Mucosa of descending colon (tissue), 3 donors: ENCODE measurements at places on chromosomes 16 and 17.
A peak's percentile ranks its signal among the peaks of the same experiment; 100 is the strongest.

- DNase-seq: no peak
Measured at GRCh38 chr16:5416013-5416412, 318.4 kb upstream of the EEF2KMT start.

- DNase-seq: peak; percentile 90
Measured at GRCh38 chr17:4412933-4413831, 20.6 kb upstream of the SPNS3 start.

DNA sequence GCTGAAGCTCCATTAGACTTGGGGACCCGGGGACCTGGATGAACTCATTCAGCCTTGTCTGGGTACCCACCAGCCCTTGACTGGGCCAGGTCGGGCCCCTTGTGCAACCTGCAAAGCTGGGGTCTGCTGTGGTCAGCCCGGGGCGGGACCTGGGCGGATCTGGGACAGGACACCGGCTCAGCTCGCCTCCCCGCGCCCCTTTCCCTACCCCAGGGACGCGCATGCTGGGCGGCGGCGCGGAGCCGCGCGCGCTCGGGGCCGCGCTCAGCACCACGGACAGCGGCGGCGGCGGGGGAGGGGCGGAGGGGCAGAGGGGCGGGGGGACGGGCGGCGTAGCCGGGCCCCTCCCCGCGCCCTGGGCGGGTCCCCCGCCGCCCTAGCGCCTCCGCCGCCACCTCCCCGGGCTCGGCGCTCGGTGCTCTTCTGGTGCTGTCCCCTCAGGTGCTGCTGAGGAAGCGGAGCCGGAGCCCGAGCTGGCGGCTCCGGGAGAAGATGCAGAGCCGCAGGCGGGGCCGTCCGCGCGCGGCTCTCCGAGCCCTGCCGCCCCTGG lies 7.4 kb downstream of the ACD start:
- no peak for DNase-seq

DNA sequence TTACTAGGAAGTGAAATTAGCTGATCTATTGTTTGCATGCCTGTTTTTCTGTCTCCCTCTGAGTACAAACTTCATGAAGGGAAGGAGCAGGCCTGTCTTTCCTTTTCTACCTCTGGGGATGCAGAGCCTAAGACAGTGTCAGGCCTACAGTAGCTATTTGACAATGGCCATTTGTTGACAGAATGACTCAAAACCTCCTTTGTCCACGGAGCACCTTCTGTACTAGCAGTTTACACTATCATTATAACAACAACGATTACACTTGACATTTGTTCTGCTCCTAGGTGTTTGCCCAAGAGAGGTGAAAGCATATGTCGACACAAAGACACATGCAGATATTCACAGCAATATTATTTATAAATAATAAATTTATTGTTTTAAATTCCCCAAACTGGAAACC lies 132.3 kb upstream of the IRX3 start:
- DNase-seq: no peak

DNA sequence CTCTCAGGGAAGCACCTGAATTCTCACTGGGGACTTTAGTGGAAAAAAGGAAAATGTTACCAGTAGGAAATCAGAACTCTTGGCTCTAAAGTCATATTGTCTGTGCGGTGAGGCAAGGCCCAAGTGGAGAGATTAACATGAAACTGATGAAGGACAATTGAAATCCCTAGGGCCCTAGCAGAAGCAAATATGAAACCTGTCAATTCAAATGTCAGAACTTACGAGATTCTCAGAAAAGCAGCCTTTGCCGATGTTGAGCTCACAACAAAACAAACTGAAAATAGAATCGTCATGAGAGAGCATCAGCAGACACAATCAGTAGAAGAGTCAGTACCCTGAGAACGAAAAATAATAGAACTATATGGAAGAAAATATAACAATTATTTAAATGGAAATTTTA lies 108.8 kb downstream of the ELAC2 start:
- DNase-seq: no peak

DNA sequence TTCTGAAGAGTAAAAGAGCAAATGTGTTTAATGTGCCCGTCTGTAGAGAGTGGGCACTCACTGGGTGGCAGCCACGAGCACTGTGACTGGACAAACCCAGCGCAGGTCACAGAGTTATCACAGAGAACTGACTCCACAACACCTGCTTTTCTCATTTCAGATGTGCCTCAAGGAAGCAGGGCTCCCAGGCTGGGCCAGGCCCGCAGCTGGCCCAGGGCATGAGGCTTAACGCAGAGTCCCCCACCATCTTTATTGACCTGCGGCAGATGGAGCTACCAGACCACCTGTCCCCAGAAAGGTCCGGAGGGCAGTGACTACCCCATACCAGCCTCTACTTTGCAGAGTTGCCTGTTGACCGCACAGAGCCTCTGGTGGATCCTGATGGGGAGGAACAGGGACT lies 11.9 kb downstream of the DNAAF8 start:
- no peak for DNase-seq

- DNase-seq: no peak
Measured at GRCh38 chr16:79728048-79728922, 127.7 kb upstream of the MAF start.

DNA sequence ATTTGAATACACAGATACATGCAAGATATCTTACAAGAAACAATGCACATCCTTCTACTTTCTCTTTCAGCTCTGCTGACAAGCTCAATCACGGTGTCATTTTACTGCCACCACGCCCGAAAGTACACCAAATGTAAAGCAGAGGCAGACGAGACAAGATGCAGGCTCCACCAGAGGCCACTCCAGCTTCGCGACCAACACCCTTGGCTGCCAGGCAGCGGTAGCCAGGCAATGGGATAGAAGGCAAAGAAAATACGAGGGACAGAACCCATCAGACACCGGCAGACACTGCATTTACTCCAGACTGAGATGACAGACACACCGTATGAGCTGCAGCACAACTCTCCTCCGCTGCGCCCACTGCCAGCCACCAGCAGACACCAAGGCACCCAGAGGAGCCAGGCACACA lies 41.0 kb downstream of the USP22 start:
- peak; percentile 68 for DNase-seq

DNA sequence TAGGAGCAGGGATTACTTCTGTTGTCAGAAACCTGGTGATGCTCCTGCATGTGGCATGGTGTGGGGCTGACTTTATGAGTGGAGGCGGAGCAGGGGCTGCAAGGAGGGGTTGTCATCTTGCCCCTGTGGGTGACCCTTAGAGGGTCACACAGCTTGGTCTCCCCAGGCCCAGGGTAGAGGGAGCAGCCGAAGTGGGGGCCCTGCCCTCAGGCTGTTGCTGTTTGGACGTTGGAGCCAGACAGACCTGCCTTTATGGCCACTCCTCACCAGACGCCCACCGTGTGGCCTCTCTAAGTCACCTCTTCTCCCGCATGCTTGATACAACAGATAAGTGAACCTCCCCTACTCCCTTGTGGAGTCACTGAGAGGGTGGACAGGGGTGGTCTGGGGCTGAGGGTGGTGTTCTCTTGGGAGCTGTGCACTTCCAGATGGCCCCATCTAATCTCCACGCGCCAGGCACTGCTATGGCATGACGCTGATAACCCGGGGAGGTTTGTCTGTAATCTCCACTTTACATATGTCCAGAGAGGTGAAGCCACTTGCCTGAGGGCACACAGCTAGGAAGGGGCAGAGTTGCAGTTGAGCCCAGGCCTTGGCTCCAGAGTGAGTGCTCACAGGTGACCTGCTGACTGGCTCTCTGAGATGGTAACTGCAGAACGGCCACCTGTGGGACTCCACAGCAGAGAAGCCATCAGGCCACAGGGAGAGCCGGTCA lies 10.0 kb downstream of the MAP2K3 start:
- no peak for DNase-seq

GRCh38 chr16:1976216-1976520 lies 4.3 kb downstream of the TBL3 start:
- DNase-seq: no peak

GRCh38 chr16:83470416-83470815 lies 337.4 kb upstream of the HSBP1 start:
- no peak for DNase-seq

DNA sequence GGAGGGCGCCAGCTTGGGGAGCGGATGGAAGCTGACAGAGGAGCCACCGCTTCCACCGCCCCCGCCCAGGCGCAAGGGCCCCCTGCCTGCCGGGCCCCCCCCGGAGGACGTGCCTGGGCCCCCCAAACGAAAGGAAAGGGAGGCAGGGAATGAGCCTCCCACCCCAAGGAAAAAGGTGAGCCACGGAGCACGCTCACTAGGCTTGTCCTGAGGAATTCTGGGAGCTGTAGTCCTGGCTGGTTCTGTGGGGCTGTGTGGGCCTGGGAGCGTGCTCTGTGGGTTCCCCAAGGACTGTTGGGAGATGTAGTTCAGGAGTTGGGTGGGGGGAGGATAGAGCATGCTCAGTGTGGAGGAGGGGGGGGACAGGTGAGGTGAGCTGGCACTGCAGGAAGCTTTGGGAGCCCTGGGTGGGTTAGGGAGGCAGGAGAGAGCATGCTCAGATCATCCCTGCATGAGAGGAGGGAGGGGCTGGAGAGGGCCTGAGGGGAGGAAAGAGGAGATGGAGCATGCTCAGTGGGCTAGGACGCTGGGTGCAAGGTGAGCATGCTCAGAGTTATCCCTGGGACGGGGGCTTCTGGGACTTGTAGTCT lies 4.5 kb downstream of the FBXL19 start:
- peak; percentile 51 for DNase-seq

- no peak for DNase-seq
Measured at GRCh38 chr17:1158879-1159278, 20.9 kb downstream of the ABR start.

GRCh38 chr17:83201206-83202001 lies 122.0 kb downstream of the METRNL start:
- peak; percentile 1 for DNase-seq

- DNase-seq: no peak
Measured at GRCh38 chr17:76570457-76570856, 15.2 kb downstream of the ST6GALNAC2 start.

GRCh38 chr17:21020622-21021021 lies 22.2 kb downstream of the USP22 start:
- DNase-seq: no peak

GRCh38 chr17:50274142-50274896 lies at the start of gene TMEM92:
Gene TMEM92 (plus strand): TSS chr17:50274466. CDS start chr17:50274502, 36 bp downstream.
- DNase-seq: peak; percentile 82

- DNase-seq: peak; percentile 18
Measured at GRCh38 chr17:17683710-17684365, 2.6 kb downstream of the RAI1 start.

GRCh38 chr16:30637944-30638343 lies 12.8 kb upstream of the PRR14 start:
- no peak for DNase-seq

DNA sequence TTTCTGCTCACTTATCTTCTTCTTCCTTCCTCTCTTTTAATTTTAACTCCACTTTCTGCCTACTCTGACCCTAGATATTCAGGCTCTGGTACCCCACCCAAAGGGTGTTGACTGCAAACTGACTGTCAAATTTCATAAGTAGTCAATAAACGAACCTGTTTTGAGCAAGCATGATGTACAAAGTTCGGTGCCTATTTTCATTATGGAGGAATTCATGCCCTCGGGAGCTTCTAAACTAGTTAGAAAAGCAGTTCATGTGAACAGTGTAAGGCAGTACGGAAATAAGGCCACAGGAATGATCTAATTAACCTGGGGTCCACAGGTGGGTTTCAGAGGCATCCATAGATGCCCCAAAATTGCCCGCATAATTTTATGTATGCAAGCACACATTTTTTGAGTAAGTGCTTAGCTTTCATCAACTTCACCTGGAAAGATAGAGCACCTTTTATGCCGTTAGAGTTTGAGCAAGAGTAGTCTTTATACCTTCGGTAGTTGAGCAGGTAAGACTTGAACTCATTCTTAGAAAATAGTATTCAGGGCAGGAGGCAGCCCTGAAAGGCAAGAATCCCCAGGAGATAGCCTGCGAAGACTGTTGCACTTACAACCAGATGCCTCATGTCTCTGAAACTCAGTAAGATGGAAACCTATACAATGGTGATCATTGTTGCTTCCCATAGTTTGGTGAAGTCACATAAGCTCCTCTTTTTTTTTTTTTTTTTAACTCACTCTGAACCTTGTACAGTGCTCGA lies 36.6 kb upstream of the TBX2 start:
- DNase-seq: no peak

GRCh38 chr17:82228842-82229697 lies at the start of gene SLC16A3:
Gene SLC16A3 (plus strand): TSS chr17:82229042. CDS start chr17:82236009, 6,967 bp downstream.
- peak; percentile 83 for DNase-seq

DNA sequence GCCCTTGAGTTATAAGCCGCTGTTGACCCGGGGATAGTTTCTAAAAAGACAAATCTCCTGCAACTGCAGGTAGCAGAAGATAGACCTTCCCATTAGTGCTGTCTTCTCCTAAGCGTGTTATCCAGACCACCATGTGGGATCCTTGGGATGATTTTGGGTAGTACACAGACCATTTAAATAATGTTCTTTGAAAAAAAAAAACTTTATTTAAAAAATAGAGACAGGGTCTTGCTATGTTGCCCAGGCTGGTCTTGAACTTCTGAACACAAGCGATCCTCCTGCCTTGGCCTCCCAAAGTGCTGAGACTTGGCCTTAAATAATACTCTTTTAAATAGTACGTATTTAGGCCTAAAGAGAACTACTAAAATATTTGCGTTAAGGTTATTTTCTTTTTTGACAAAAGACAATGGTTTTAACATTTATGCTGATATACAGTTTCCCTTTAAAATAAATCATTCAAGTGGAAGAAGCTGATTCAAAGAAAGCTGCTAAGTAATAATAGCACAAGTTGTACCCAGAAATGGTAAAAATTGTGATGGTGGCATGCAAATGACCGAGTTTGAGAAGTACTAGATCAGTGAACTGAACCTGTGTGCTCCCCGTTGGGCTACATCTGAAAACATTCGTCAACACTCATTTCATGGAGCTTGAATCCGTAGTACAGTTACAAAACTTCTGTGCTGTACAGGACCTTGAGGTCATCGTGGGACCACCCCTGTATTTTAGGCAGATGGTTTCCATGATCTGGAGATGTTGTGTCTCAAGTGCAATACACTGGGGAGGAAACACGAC lies 24.0 kb downstream of the SMARCE1 start:
- no peak for DNase-seq

DNA sequence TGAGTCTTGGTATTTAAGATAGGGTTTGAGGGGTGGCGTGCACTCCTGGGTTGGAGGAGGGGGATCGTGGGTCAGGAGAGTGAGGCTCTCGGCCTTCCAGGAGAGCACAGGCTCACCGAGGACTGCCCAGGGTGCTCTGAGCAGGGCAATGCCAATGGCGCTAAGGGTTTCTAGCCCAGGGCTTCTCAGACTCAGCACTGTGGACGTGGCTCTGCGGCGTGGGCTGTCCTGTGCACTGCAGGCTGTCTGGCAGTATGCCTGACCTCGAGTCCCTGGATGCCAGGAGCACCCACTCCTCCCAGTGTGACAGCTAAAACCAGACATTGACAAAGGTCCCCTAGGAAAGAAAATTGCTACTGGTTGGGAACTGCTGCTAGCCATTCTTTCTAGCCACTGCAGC lies 37.2 kb upstream of the ENDOV start:
- no peak for DNase-seq
